Ecto neural progenitor cell (in vitro differentiated cells): ENCODE measurements at places on chromosomes 1 and 21.

- no peak for DNase-seq
Observed at GRCh38 chr1:40618108-40618507, 47.4 kb downstream of the RIMS3 start.

DNA sequence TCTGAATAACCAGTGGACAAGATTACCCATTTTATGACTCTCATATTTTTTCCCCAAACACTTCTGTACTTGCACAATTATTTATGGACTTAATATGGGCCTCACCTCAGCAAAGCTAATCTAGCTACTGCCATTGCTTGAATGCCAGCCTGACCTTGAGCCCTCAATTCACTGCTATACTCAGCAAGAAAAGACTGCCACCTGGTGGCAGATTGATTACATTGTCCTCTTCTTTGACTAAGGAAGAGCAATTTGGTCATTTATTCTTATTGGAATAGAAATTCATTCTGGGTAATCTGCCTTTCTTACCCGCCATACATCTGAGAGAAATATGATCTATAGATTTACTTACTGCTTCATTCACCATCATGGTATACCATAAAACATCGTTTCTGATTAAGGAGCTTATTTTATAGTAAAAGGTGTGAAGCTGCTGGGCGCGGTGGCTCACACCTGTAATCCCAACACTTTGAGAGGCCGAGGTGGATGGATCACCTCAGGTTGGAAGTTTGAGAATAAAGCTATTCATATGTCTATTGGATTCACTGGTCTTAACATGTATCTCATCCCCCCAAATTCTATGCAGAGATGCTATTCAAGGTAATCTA lies 32.9 kb upstream of the DIPK1A start:
- peak; percentile 52 for DNase-seq

- no peak for DNase-seq
Observed at GRCh38 chr1:172940174-172940855, 110.4 kb downstream of the TNFSF18 start.

DNA sequence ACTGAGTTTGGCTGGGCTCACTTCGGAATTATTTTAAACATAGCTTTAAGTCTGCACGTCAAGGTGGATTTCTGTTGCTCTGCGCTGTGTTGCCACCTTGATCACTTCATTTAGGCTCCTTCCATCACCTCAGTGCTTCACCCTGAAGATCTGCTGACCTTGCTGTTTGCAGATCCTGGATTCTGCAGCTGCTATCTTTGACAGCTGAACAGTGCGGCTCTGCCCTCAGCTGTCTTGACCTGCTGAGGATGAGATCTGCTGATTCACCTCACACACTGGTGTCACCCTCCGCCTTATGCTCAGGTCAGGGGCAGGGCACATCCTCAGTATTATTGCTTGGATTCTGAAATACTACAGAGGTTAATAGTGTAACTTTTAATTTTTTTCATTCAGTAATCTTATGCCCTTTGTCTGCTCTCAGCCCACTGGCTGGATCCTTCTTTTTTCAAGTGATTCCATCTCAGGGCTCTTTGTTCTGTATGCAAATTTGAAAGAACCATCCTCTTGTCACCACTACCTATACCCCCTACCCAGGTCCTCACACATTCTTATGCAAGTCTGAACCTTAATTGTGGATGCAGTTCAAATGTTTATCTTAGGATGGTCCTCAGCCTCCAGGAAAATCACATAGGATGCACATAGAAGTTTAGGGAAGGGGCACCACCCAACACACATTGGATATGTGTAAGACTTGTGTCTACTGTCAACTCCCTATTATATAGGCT lies 364.0 kb downstream of the OLFM3 start:
- DNase-seq: no peak

DNA sequence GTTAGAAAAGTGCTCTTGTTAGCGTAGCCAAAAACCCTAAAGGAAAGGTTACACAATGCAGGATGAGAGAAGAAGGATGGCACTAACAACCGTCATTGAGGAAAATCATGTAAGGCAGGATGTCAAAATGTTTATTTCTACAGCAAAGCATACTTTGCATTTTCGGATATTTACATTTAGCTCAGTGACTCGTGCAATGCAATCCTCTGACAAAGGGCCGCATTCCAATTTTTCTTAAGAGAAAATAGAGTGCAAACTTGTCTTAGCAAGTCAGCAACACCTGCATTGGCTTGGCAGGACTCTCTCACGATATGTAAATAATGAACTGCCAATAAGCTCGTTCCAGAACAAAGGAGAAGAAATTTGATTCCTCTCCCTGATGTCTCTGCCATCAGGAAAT lies 33.3 kb downstream of the TIAM1 start:
- no peak for DNase-seq

DNA sequence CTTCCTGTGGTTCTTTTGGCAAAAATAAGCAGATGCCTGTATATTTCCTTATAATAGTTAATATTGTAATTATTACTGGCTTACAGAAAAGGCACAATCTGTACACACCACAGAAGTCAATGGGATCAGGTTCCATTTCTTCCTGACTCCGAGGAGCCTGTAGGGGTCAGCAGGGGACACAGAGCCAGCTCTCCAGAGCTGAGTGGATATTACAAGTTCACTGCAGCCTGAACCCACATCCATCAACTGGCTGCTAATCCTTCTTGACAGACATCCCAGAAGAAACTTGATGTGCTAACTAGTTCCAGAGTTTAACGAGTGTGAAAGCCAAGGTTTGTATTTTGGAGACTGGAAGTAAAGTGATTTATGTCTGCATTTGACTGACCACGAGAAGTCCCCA lies 203.8 kb downstream of the LMX1A start:
- DNase-seq: no peak

DNA sequence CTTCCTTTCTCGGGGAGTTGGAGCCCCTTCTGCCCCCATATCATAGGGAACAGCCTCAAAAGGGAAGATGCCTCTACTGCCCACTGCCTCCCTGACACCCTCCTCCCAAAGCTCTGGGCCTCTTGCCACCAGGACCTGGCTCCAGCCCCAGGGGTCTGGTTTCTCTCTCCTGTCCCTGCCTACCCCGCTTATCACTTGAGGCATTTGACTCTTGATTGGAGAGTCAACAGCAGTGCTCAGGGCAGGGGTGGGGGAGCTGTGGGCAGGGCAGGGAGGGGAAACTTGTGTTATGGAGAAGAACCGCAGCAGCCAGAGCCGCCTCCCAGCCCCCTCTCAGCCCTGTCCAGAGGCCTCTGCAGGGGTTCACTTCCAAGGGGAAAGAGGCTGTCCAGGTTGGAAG lies 573 bp downstream of the TRIM63 start:
- DNase-seq: no peak

DNA sequence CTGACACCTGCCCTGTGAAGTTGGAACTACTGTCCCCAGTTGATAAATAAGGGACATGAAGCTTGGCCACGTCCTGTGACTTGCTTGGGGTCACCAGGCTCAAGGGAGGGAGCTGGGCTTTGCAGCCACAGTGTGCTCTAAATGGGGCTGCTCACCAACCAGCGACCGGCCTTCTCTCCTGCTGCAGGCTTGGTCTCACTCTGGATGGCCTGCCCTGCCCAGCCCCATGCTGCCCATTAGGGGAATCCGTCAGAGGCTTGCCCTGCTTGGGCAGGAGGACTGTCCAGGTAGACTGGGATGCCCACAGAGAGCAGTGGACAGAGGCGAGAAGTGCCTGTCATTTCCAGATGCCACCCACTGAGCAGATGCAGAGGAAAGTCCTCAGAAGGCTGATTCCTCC lies 1.2 kb upstream of the CENPS start:
- no peak for DNase-seq

DNA sequence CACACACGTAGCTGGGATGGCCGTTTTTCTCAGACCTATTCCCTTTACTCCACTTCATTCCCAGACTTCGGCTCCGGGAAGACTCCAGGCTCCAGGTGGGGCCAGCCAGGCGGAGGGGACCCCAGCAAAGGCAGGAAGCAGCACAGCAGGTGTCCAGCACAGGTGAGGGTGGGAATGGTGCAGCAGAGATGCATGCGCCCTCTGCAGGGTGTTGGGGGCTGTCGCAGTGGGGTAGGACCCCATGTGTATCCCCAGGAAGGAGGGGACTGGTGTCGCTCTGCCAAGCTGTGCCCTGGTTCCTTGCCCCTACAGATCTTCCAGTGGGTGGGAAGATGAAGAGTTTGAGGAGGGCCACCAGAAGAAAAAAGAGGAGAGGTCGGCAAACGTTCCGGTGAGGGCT lies 5.3 kb downstream of the TTC24 start:
- DNase-seq: no peak

- no peak for DNase-seq
Observed at GRCh38 chr1:171420810-171421209, 64.5 kb upstream of the PRRC2C start.

DNA sequence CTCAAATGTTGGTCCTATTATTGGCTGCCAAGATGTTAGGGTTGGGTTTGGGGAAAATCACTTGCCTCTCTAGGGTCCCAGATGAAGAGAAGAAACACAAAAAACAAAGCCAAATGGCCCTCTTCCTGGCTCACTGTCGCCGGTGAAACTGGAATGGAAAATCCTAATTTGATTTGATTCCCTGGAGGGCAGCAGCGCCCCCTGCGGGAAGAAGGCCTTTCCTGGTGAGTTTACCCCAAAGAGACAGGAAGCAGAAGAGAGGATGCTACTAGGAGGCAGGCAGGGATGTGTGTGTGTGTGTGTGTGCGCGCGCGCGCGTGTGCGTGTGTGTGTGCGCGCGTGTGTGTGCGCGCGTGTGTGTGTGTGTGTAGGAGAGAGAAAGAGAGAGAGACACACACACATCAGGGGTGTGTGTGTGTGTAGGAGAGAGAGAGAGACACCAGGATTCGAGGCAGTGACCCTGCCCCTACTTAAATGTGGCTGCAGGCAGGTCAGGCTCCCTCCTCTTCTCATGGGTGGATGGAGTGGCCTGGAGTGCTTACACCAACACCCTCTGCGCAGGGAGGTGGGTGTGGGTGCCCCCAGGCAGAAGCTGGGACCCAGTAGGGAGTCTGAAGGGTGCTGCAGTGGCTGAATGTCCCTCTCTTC lies 3.1 kb upstream of the SELENON start:
- DNase-seq: peak; percentile 90

DNA sequence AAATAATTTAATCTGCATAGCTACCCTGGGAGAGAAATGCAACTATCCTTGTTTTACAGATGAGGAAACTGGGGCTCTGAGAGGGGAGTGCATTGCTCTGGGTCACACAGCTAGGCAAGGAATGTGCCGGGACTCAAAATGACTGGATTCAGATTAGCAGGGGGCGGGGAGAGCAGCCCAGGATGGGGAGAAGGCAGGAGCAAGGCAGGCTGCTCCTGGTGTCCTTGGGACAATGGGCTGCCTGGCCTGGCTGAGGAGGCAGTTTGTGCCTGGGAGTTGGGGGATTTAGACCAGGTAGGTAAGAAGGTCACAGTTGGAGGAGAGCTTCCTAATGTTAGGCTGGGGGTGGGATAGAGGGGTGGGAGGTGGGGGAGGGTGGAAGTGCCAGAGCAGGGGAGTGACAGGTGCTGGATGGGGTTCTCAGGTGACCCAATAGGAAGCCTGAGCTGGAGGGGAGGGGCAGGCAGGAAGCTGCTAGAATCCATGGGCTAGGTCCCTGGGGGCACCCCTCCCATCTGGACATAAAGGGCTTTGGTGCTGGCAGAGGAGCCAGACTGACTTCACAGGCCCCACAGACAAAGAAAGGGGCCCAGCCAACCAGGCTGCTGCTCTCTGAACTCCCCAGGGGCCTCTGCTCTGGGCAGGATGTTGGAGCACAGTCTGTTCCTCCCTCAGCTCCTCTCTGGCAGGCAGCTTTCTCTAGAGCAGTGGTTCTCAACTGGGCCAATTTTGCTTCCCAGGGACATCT lies 29.0 kb downstream of the TRIM62 start:
- DNase-seq: peak; percentile 70

- no peak for DNase-seq
Observed at GRCh38 chr1:220889333-220889732, 10.1 kb downstream of the HLX start.

DNA sequence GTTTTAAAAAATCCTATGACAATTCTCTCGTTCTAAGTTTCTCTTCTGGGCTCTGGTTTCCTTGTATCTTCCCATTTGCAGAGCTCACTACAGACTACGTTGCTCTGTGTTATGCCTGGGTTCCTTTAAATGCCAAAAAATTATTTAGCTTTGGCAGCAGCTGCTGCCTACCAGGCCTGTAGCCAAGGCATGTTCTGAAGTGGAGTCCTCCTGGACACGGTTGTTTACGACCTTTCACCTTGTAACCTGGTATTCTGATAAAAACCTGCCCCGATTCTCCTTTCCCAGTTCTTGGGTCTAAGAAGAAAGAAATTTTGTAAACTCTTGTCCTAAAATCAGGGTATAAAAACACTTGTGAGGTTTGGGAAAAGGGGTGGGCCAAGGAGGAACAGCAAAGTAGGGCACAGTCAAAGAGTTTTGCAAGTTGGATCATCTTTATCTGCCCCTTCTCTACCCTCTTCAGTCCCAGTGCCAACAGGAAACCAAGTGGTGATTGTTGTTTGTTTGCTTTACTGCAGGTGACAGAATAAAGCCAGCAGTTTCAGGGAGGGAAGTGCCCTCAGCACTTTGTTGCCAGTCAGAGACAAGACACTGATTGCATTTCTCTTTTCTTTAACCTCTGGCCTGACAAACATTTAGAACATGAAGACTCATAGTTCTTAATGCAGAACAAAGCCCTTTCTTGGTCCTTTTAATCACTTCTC lies 3.1 kb upstream of the TXNIP start:
- DNase-seq: no peak

GRCh38 chr1:230377851-230378250 lies 48.3 kb downstream of the PGBD5 start:
- no peak for DNase-seq

DNA sequence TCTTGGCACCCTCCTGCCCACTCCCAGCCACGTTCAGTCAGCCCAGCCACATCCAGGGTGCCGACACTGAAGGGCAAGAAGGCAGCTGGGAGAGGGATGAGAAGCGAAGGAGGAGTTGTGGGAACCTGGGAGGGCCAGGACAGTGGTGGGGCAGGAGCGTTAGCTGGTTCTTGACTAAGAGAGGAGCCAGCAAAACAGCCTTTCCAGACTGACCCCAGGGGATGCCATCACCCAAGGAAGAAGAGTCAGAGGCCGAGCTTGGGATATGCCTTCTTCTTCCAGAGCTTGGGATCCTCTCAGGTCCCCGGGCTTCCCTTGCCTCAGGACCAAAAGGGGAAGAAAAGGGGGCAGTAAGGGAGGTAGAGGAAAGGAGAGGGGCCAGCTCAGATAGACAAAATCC lies 7.2 kb downstream of the INKA2 start:
- DNase-seq: peak; percentile 26

- no peak for DNase-seq
Observed at GRCh38 chr1:212484701-212485570, 52.2 kb downstream of the NENF start.

DNA sequence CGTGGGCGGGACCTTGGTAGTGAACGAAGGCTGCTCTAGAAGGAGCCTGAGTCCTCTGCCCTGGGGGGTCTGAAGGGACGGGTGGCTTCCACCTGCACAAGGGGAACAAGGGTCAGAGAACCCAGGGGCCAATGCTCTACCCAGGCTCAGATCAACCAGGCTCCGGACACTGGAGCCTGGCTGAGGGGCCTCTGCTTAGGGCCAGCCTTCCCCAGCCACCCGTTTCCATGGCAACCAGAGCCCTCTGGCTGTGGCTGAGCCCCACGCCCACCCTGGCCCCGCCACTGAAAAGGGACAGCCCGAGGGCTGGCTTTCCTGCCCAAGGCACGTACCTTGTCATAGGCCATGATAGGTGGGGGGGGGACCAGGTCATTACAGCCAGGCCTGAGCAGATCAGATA lies 724.6 kb downstream of the PTPRU start:
- peak; percentile 79 for DNase-seq
